ENCODE measurements at places on chromosomes 5 and 9.
A peak's percentile ranks its signal among the peaks of the same experiment; 100 is the strongest.

DNA sequence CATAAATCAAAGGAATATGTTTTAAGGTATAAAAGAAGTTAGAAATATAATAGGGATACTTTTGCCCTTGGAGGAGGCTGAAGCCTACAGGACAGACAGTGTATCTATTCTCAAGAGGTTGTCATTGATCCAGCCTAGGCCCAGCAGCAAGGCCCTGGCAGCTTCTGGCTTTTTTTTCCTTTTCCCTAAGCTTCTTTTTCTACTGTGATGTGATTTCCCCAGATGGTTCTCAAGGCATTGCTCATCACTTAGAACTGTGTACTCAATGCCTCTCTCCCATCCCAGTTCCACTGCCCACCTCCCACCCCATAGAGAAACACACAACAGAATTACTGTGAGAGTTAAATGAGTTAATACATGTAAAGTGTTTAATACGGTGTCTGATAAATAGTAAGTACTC, 88.6 kb downstream of the SLC44A1 start:
- peak; percentile 38 for DNase-seq

DNA sequence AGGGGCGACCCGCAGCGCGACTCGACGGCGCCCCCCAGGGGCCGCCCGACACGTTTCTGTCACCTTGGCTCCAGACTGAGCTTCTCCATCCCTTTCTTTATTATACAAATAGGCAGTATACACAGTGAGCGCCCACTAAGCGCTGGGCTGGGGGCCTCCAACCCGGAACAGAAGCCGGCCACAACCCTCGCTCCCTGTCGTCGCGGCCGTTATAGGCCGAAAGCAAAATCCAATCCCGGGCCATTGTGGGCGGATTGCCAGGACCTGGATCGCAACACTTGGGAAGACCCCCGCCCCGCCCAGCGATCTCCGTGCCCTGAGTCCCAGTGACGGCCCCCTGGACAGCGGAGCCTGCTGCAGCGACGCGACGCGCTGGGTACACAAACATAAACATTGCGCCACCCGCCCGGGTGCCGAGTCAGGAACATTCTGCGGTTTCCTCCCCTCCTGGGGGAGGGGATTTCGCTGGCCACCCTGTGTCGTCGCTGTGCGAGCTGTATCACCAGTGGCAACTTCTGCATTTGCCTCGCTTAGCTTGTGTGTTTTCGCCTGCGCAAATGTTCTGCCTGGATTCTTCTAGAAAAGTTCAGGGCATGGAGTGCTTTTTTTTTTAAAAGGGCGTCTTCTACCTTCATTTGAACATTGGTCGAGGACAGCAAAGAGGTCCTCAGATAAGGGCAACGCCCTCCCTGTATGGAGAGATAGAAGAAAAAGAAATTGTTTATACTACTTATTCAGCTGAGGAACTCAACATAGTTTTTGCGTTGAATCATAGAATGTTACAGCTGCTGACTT, 1.3 kb upstream of the DUSP1 start:
- peak; percentile 97 for DNase-seq

GRCh38 chr9:128828719-128829452, 708 bp downstream of the SPOUT1 start:
- DNase-seq = no peak

DNA sequence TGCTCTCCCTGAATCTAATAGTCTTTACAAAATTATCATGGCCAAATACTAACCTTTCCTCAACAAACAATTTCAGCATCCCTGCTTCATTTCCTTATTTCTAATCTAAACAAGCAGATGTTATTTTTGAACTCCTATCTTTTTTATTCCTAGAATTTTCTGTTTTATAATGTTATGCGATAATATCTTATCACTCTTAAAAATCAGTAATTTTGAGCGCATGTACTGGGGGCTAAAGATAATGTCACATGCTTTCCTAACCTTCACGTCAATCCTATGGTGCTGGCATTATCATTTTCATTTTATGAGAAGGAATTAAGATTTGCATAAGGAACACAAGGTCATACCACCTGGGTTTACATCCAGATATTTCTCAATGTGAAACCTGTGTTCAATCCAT, 648.0 kb downstream of the BRINP1 start:
- DNase-seq = no peak

GRCh38 chr5:1441166-1441865, 3.9 kb downstream of the SLC6A3 start:
- DNase-seq = no peak

DNA sequence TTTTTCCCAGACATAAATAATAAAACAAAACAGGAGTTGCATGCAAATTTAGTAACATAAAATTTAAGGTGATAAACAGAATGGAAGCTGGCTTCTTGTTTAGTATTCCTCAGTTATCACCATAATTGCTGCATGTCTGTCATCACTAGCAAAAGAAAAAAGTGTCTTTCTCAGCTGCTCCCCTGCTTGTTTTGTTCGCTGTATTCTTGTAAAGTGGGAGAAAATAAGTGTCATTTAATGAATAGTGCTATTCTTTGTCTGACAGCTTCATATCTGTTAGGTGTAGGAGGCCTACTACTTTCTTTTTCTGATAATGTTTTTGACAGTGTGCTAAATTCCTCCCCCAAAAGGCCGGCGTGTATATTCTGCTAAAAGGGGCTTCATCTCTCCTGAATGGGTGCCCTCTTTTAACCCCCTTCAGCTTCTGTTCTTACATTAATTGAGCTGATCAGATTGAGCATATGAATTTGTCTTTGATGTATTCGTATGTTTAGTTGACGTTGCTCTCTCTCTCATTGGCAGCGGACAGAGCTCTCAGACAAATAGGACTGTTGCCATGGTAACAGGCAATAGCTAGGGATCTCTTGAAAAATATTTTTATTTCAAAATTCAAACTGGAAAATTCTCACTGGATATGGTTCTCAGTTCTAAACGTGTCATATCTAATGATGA, 303.8 kb downstream of the KIAA0825 start:
- no peak for DNase-seq
